ENCODE measurements at places on chromosomes 1 and 21.

- no peak for DNase-seq
Observed at GRCh38 chr1:107433635-107434360, 293.0 kb downstream of the NTNG1 start.

GRCh38 chr1:98398649-98399048, 262.9 kb upstream of the SNX7 start:
- no peak for DNase-seq

DNA sequence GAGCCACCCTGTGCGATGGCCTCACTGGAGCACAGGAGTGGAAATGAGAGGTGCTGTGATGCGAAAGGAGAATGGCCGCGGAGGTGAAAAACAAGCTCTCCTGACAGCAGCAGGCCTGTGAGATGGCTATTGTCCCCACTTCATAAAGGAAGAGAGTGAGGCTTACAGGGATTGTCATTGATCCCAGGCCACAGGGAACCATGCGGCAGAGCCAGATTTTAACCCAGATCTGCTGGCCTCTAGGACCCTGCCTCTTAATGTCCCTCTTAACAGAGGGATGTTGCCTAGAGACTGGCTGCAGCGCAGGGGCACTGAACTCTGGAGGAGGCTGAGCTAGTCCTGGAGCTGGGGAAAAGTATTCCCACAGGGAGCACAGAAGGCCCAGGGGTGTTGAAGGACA, 3.1 kb upstream of the SYTL1 start:
- DNase-seq, result no peak

GRCh38 chr1:233394860-233395717, 67.6 kb downstream of the MAP3K21 start:
- no peak for DNase-seq

GRCh38 chr1:56520016-56520601, 59.3 kb downstream of the PLPP3 start:
- DNase-seq, result no peak

DNA sequence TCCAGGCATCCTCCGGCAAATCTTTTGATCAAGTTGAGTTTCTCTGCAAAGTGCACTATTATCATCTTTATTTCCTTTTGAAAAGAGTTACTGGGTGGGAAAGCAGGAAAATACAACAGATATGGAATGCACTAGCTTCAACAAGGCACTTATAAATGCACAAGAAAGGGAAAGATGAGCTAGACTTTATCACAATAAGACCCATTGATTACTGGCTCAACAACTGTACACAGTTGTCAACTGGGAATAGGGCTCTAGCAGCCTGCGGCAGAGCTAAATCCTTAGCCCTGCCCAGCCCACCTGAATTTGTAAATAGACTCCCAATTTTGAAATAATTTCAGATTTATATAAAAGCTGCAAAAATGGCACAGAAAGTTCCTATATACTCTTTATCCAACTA, 111.4 kb downstream of the CSMD2 start:
- DNase-seq, result no peak

GRCh38 chr1:32768110-32768850, 48.9 kb downstream of the YARS1 start:
- DNase-seq, result no peak

GRCh38 chr1:239898062-239898730, 193.5 kb upstream of the FMN2 start:
- DNase-seq, result peak; percentile 37

GRCh38 chr21:17828223-17828622, 9.1 kb upstream of the C21orf91 start:
- DNase-seq, result no peak

GRCh38 chr1:237038211-237038610, 3.8 kb upstream of the RYR2 start:
- no peak for DNase-seq

- no peak for DNase-seq
Observed at GRCh38 chr1:206952171-206952570, 5.9 kb upstream of the PIGR start.

- no peak for DNase-seq
Observed at GRCh38 chr1:39407510-39407895, 83.9 kb upstream of the BMP8A start.

- DNase-seq, result no peak
Observed at GRCh38 chr21:15229390-15229789, 164.6 kb upstream of the NRIP1 start.
